ENCODE measurements at places on chromosomes 12 and 14.
A peak's percentile ranks its signal among the peaks of the same experiment; 100 is the strongest.

DNA sequence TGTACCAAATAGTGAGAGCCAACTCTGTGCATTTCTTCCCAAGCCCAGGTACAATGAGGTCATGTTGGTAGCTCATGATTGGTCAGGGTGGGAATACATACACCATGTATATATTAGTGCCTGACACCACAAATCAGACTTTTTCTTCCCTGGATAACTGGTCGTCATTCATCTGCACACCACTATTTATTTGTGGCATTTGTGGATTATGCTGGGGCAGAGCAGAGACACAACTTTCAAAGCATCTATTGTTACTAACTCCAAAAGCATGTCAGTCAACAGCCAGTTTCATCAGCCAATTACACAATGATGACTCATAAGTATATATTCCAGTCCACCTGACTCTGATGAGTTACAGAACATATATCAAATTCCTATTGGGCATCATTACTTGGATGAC lies 181.7 kb downstream of the ADAMTS20 start:
- no peak for DNase-seq

- DNase-seq, result no peak
Measured at GRCh38 chr12:120962532-120963020, 15.8 kb upstream of the HNF1A start.

DNA sequence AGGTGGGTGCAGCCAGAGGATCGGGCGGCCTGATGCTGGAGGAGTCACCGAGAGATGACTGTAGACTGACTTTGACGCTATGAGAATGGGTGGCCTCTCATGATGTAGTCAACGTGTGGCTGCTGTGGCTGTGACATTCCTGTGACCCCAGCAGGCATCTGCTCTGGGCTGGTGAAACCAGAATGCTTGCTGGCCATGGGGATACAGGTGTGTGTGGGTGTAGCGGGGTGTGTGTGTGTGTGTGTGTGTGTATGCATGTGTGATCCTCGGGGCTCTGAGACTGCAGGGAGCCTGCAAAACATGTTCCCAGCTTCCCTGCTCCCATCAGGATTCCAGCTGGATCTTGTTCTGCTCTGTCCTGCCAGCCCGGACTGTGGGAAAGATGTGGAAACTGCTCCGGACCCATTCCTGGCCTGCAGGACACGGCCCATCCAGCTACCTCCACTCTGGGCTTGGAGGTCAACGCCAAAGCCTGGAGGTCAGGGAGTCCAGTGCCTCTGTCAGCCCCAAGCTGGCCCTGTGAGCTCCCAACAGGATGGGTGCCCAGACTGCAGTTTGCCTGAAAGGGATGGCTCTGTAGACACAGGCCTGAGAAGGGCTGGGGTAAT lies 18.8 kb upstream of the HHIPL1 start:
- DNase-seq, result no peak

GRCh38 chr12:76449016-76449415 lies 100.8 kb upstream of the BBS10 start:
- no peak for DNase-seq

- DNase-seq, result peak; percentile 32
Measured at GRCh38 chr12:53476769-53477209, 22.5 kb downstream of the MAP3K12 start.

GRCh38 chr14:105087963-105088811 lies 23.0 kb upstream of the GPR132 start:
- no peak for DNase-seq

GRCh38 chr12:131674373-131674772 lies 36.5 kb upstream of the SFSWAP start:
- no peak for DNase-seq

GRCh38 chr12:83931451-83931850 lies 981.1 kb downstream of the SLC6A15 start:
- no peak for DNase-seq

DNA sequence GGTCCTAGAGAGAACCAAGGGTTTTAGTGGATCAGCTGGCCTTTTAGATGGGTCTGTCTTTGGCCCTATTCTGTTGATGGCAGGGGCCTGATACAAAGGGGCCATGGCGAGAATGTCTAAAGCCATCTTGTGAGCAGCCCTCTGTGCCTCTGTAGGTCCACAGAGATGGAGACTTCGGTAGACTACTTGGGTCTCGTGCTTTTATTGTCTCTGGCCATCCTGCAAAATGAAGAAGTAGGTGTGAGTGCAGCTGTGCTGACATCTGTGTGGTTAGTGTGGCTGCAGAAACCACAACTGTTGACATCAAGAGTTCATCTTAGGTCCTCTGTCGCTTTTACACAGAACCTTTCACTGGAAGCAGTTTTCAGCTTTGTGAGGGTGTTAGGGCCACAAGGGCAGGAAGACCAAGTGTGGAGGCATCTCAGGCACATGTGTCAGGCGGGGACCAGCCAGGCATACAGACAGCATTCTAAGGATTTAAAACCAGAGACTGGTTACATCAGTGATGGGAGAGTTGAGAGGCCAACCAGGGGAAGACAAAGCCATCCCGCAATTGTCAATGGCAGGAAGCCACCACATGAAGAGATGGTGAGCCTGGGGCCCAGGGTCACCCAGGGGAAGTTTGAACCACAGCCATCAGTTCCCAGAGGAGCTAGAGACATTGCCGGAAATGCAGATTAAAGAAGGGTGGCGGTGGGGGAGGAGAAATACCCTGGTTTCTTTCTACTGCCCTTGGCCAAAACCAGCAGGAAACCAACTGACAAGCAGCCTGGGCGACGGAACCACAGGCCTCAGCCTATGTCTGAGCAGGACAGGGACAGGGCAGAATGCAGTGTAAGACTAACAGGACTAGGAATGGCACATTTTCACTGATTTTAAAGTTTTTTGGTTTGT lies 13.0 kb upstream of the TPCN1 start:
- DNase-seq, result no peak

DNA sequence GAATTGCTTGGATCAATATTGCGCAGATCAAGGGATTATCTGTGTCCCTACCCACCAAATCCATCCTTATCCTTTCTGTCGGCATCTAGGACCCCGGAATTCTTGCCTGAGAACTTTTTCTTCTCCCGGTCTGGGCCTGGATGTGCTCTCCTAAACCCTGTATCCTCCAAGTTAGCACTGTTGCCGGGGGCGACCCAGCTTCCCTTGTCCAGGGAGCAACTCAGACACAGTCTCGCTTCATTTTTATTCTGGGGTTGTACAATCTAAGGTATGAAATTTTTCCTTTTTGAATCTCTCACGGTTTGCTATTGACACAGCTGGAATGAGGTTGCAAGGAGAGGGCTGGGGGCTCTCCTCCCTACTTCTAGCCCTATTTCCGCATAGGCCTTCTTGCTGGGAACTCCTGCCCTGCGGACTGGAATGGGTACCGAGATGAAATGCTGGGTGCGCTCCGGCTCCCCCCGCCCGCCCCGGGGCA lies 403 bp upstream of the PNP start:
- DNase-seq, result no peak

DNA sequence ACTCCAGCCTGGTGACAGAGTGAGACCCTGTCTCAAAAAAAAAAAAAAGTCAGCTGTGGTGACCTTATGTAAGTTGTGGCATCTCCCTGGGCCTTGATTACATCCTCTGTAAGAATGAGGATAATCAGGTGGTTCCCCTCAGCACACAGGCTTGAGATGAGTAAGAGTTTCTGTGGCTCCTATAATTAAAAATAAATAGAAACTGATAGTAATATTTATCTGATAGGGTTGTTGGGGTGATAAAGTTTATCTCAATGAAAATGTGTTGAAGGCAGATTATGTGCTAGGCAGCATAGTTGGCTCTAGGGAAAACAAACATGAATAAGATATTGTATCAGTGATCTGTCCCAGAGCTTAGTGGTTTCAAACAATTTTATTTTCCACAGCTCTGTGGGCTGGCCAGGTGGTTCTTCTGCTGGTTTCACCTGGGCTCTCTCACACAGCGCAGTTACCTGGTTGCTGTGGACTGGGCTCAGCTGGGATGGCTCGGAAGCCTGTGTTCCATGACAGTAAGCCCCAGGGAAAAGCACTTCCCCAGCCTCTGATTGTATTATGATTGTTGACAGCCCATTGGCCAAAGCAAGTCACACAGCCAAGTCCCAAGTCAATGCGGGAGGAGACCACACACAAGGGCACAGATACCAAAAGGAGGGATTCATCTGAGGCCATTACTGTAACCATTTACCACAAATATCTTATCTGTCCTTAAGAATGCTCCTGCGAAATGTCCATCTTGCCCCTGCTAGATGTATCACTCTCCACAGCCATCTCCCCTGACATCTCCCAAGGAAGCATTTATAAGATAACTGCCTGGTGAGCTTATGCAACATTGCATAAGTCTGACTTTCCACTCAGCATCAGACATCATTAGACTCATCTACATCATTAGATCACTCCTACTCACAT lies 151.7 kb downstream of the NUAK1 start:
- DNase-seq, result no peak

DNA sequence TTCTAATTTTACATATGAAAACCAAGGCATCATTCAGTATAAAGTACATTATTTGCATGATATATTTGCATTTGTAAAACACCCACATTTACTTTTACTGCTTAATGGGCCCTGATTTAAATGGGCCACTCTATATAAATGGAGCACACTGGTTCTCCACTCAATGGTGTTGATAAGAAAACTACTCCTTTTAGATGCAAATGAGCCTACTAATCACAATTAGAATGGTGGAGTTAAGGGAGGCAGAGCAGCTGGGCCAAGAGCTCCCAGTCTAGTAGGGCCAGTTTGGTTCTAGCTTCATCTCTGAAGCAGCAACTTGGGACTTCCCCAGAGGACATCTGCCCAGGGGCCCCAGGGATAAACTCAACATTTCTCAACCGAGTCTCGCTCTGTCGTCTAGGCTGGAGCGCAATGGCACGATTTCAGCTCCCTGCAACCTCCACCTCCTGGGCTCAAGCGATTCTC lies 120.7 kb downstream of the FOXN3 start:
- DNase-seq, result no peak

DNA sequence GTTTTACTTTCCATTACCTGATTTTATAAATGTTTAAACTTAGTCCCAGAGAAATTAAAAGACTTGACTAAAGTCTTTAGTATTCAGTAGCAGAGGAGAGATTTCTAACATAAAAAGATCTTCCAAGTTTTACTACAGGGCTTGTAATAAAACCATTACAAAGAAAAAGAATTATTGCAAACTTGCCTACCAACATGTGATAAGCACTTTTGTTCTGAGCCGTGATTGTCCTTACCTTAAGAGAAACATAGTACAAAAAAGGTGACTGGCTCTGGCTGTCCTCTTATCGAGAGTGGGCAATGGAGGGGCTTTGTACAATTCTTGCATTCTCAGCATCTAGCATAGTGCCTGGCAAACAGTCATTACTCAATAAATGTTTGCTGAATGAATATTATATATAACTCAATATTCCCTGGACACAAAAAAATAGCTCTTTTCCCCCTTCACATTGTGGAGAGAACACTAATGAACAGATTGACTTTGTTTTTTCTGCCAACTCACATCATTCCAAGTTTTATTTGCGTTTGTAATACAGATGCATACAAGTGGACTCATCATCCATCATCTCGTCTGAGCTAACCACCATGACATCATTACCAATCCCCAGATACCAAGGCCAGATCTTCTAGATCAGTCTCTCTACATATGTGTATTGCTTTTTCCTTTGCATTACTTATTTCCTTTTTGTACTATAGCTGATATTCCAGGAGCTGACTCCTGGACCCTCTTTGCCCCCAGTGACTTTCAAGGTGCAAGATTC lies 192.8 kb upstream of the EEA1 start:
- peak; percentile 51 for DNase-seq
